NCI-H774 (cell line): ENCODE measurements at places on chromosomes 11 and 22.
A peak's percentile ranks its signal among the peaks of the same experiment; 100 is the strongest.

- no peak for DNase-seq
Observed at GRCh38 chr22:38406617-38407016, 48.4 kb downstream of the KCNJ4 start.

DNA sequence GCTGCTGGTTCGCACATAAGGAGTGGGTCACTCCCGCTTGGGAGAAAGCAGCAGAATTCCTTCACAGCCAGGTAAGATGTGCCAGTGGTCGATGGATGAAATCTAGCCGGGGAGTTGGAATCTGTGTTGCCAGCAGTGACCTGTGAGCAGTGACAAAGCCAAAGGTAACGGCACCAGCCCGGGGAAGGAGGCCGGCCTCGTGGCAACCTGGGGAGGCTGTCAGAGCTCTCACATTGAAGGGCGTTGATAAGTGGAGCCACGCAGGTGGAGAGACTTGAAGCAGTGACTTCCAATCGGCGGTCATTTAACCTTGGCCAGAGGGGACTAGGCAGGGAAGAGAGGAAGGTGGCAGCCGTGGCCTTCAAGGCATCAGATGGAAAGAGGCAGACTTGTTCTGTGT, 58.8 kb downstream of the ARHGAP8 start:
- DNase-seq = no peak

DNA sequence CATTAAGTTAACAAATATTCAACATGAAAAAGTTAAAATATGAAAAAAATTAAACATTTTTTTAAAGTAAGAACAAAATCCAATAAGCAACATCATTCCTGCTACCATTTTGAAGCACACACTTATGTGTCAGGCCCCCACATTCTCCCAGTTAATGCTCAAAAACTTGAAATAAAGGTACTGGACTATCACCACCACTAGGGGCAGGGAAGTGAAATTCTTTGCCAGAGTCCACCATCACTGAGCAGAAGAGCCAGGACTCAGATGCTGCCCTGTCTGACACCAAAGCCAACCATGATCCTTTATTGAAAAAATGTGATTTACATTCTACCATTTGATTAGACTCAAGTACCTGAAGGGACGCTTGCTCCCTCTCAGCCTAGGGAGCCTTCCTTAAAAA, 39.1 kb downstream of the PITPNB start:
- DNase-seq = no peak

- DNase-seq = no peak
Observed at GRCh38 chr11:47995360-47995769, 15.0 kb downstream of the PTPRJ start.

GRCh38 chr22:40408718-40409612, 38.6 kb downstream of the SGSM3 start:
- no peak for DNase-seq

DNA sequence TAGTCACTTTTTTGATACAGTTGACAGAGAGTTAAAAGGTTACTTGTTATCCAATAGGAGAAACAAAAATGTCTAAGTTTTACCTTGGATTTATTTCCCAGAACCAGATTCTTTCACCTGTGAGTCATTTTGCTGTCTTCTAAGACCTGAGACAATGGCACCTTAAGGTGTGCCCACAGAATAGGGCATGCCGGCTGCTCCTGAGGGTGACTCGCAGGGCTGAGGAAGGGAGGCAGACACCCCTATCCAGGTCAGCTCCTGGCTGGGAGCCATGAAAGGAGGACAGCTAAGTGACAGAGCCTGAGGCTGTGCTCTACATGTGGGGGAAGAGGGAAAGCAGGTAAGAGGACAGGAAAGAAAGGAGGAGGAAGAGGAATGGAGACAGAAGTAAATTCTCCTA, 67.8 kb downstream of the RASSF10 start:
- DNase-seq = no peak

DNA sequence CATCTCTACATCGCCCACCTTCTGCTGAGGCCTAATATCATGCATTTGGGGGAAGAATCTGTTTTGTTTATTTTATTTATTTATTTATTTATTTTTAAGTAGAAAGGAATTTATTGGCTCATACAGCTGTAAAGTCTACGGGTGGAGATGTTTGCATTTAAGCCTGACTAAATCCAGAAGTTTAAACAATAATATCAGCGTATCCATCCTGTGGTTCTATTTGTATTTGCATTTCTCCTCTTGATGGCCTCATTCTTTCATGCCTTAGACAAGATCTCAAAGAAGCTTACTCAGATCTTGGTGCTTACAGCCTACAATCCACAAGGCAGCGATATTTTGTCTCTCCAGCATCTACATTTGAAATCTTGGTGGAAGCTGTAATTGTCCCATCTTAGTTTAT, 67.1 kb upstream of the CARD18 start:
- DNase-seq = no peak

DNA sequence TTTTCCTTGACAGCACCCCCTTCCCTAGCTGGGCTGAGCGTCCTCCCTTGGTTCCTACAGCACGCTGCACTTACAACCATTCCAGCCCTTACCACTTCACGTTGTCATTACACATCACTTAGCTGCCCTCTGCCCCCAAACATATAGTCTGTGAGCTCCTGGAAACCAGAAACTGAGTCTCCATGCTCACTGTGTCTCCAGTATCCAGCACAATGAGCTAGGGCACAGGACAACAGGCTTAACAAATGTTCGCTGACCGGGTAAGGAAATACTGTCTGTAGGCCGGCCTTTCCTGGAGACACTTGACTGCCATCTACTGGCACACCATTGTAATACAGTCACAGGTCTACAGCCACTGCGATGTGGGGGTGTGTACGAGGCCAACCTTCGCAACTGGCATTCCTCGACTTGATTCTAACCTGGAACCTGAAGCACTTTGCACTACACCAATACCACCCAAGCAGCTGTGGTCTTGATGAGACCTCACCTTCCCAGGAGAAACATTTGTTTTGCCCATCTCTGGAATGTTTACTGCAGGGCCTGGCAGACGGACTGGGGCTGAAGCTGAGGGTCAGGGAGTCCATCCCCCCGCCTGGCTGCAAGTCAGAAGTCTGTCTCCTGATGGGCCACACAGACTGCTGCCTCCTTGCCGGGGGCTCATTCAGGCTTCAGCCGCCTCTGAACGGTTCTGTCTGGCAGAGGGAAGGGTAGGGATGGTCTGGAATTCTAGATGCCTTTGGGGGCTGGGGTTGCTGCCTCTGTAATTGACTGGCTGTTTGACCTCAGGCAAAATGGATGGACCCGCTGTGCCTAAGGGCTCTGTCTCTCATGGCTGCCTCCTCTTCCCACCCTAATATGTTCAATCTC, 72.0 kb downstream of the SYN3 start:
- DNase-seq = peak; percentile 5

DNA sequence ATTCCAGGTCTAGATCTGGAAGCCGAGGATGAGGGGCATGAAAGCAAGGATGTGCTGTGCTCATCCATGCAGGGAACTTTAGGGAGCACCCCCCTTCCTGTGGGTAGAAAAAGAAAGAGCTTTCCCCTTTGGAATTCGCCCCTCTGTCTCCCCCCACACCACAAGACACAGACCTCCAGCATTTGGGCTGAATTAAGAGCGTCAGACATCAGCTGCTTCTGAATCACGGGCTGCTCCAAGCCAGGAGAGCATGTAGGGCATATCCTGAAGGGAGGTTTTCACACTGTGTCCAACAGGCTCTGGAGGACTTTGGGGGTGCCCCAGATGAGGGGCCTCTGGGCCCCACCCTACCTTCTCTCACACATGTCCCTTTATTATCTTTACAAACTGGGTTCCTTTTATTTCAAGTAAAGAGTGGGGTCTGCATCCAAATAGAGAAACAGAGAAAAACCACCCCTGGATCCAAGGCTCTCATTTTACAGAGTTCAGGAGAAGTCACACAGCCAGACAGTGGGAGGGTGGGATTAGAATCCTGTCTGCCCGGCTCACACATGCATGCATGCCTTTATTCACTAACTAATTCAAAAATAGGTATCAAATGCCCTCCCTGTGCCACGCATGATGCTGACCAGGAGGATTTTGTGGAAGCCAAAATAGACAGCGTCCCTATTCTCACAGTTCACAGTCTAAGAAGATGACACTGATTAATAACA, 52.8 kb downstream of the LRRC32 start:
- DNase-seq = no peak

DNA sequence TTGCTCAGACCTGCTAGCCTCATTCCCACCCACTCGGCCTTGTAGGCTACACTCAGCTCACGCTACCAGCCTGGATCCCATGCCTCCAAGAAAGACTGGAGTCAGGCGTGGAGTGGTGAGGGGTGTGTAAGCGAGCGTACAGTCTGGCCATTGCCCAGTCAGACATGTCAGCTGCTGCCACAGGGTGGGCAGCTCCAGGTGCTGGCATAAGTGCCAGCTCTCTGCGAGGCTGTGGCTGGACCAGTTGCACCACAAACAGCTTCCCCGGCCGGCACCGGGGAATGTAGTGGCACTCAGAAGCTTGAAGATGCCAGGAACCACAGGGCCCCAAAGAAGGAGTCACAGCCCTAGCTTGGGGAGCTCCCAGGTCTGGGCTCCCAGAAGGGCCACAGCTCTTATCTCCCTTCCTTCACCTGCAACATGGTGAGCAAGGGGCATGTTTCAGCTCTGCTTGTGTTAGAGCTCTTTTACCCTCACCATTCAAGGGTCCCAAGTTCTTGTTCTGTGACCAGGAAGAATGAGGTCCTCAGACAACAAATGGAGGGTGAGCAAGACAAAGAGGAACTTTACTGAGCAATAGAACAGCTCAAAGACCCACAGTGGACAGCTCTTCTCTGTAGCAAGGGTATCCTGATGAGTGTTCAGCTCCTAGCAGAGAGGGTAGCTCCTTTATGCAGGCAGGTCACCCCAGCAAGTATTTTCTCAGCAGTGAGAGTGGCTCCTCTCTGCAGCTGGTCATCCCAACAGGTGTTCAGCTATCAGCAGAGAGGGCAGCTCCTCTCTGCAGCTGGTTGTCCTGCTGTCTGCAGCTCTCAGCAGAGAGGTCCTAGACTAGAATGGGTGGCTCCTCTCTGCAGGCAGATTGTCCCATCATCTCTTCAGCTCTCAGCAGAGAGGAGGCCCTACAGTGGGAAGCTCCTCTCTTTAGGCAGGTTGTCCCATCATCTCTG, 6.0 kb downstream of the SBF2 start:
- DNase-seq = no peak

DNA sequence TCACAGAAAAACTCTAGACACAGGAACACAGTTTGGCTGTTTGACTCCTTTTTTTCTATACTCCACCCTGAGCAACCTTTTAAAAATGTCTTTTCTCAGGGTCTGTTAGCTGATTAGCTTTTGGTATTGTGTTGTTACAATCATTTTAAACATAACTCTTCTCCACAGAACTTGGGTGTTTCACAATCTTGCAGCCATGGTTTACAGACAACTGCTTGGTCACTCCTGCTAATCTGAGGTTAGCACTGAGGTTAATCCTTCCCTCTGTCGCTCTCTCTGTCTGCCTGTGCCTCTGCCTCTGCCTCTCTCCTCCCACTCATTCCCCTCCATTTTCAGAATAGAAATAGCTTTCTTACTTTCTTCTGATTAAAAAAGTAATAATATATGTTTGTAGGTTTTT, 62.4 kb upstream of the ZBED5 start:
- no peak for DNase-seq

- no peak for DNase-seq
Observed at GRCh38 chr11:13140873-13141655, 131.9 kb downstream of the RASSF10 start.

DNA sequence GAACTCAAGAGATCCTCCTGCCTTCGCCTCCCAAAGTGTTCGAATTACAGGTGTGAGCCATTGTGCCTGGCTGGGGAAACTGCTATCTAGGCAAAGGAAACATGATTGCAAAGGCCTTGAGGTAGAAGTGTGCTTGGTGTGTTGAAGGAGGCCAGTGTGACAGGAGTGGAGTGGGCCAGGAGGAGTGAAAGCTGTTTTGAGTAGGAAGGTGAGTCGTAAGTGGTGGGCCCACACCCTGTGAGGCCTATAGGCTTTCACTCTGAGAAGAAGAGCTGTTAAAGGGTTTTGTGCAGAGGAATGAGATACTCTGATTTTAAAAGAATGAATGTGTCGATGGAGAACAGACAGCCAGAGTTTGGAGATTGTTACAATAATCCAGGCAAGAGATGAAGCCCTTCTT, 43.4 kb downstream of the WEE1 start:
- DNase-seq = no peak
